ENCODE measurements at places on chromosomes 2 and 18.

- no peak for DNase-seq
Measured at GRCh38 chr2:85179541-85179940, 46.3 kb downstream of the TCF7L1 start.

DNA sequence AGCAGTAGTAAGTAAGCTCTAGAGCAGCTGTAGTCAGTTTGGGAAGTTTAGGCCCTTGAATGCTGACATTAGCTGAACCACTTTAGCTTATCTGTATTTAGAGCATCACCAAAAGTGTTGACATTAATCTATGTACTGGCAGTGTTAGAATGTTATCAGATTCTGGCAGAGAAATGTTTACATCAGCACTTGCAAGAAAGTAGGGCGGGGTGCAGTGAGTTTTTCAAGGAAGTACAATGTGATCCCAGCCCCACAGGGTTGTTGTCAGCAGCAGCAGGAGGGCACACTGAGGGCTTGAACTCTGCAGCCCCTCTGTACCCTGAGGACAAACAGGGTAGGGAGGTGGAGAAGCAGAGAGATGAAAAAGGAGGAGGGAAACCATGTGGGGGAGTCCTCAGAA lies 35.5 kb upstream of the RMP24 start:
- DNase-seq = no peak

GRCh38 chr2:219886615-219887014 lies 259.2 kb downstream of the SLC4A3 start:
- no peak for DNase-seq

GRCh38 chr18:25425024-25425423 lies 73.1 kb upstream of the ZNF521 start:
- DNase-seq = no peak

DNA sequence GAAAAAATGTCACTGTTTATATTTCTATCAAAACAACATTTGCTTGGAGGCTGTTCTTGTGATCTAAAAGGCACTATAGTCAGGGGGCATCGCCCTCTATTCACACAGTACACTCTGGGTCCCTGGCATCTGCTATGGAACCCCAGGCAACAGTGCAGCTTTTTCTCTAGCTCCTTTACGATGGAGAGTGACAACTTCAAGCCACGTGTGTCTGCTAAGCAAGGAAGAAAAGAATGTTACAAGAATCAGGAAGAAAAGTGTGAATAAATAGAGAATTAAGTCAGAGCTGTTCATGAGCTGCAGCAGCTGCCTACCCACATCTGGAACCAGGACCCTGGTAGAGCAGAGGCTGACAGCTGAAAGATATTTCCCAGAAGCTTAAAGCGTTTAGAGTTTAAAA lies 11.2 kb downstream of the RND3 start:
- no peak for DNase-seq

- no peak for DNase-seq
Measured at GRCh38 chr2:230758566-230759480, 46.2 kb downstream of the CAB39 start.

GRCh38 chr2:47984041-47984440 lies 77.7 kb upstream of the FBXO11 start:
- no peak for DNase-seq

DNA sequence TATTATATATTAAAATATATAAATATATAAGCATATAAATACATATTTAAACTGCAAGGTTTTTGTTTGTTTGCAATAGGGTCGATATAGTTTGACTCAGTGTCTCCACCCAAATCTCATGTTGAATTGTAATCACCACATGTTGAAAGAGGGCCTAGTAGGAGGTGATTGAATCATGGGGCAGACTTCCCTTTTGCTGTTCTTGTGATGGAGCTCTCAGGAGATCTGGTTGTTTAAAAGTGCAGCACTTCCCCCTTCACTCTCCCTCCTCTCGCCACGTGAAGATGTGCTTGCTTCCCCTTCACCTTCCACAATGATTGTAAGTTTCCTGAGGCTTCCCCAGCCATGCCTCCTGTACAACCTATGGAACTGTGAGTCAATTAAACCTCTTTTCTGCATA lies 2137.3 kb upstream of the CELF4 start:
- no peak for DNase-seq

- DNase-seq = no peak
Measured at GRCh38 chr2:46342566-46343315, 45.5 kb downstream of the EPAS1 start.

DNA sequence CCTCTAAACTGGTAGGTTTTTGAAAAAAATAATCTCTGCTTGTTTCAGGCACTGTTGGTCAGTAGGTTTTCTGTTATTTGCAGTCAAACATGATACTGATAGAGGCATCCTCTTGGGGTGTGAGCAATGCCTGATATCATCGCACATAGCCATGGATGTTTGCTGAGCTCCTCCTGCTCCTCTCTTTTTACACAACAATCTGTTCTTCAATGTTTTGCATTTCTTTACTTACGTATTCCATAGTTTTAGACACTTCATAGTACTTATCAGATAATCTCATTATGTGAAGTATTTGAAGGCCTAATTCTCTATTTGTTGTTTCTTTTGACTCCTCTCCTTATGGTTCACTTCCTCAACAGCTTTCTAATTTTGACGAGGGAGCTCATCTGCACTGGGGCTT lies 23.0 kb upstream of the HS6ST1 start:
- DNase-seq = no peak

- DNase-seq = no peak
Measured at GRCh38 chr18:62881509-62882016, 166.2 kb downstream of the PHLPP1 start.

- DNase-seq = no peak
Measured at GRCh38 chr2:168645696-168646338, 156.6 kb upstream of the NOSTRIN start.

DNA sequence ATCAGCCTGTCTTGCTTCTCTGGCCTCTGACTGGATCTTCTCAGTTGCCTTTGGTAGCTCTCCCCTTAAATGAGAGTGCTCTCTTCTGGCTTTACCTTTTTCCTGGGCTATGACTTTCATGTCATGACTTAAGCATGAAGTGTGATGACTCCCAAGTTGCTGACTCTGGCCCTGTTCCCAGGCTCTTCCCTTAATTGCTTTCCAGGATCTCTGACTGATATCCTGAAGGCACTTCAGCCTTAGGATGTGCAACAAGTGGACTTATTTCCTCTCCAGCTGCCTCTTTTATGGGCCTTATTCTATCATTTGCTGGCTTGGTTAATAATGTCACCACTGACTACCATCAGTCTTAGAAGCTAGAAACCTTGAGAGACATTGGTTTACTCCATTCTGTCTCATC lies 17.4 kb downstream of the SEMA4F start:
- no peak for DNase-seq

- no peak for DNase-seq
Measured at GRCh38 chr2:176239031-176239430, 30.2 kb upstream of the MTX2 start.

GRCh38 chr2:220961143-220961860 lies 610.8 kb downstream of the EPHA4 start:
- no peak for DNase-seq

GRCh38 chr18:9898792-9899549 lies 13.2 kb downstream of the TXNDC2 start:
- DNase-seq = no peak

DNA sequence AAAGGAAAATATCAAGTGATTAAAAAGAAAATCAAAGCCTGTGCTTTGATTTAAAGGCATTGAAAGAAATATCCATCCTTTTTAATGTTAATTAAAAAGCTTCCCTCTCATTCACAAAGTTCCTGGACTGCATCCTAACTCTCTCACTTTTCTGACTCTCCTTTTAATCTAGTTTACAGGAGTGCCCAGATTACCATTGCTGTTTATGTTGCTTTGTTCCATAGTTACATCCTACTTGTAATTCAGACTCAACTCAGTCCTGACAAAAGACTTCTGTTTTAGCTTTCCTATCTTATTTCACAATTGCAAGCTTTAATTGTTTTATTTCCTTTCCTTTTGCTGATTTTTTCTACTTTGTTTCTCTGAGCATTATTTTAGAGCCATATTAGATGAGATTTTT lies 160.7 kb upstream of the DTNA start:
- DNase-seq = no peak

- DNase-seq = no peak
Measured at GRCh38 chr2:118055512-118056164, 32.6 kb upstream of the INSIG2 start.

DNA sequence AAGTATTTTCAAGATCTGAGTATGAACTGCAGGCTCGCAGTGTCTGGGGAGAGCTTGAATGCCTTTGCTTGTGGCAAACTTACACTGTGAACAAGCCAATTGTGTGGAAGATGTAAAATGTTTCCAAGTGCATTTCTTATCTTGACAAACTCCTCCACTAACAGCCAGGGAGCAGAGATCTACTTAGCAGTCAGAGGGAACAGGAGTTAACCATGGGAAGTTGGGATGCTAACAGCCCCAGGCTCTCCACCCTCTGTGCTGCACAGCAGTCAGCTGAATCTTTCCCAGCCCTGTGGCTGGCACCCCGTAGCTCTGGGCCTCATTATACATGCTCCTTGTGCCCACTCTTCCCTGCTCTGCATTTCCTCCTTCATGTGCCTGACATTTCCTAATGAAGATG lies 450.2 kb downstream of the TSN start:
- DNase-seq = no peak

DNA sequence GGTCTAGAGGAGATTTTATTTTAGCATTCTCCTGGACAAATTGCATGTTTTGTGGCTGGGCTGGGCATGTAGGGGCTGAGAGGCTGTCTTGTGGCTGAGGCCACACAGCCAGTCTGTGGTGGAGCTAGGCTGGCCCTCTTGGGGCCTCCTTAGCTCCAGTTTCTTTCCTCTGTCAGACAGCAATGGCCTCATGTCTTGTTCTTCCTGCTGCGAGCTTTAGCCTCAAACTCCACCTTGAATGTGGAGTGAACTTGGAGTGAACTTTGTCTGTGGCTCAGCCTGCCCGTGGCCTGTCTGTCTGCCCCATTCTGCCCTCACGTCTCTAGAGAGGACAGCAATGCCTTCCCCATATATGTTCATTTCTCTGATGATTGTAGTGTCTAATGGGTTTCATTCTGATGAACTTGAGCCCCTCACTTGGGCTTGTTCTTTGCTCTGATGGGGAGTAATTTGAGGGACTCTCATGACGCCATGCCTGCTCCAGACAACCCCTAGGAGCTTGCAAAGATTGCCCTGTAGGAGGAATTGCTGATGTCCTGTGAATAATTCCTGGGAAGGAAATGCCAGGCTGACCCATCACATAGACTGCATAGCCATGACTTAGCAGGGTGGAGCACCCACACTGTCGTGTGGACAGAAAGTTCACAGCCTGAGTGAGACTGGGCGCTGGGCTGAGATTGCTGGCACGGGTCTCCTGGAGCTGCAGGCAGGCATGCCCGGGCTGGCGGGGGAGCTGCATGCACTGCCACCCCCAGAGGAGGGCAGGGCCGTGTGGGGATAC lies 42.6 kb downstream of the ASAP2 start:
- no peak for DNase-seq

- DNase-seq = no peak
Measured at GRCh38 chr2:37664231-37664643, 7.2 kb downstream of the CDC42EP3 start.

DNA sequence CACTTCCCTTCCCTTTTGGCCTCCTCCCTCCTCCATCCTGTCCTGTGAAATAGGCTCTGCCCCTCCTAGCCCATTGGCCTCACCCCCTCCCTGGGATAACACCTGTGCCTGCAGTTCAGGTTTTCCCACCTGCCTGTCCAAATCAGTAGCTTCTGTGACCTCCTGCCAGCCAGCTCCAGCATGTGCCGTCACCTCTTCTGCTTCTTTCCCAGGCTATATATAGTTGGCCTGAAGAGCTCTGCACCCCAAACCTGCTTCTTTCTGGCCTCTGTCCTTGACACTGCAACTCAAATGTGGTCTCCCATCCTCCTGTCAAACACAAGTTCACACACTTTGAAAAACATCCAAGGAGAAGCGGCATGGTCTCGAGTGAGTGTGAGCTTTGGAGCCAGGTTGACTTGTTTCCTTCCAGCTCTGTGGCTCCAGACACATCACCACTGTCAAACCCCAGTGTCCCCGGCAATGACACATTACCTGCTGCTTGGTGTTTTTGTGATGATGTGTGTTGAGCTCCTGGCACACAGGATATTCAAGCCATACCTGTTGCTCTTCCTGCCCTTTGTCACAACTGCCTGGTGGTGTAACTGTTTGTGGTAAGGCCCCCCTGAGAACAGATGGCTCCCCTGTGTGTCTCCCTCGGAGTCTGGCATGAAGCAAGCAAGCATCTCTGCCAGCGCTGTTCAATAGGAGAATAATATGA lies 143.6 kb upstream of the DAPL1 start:
- no peak for DNase-seq

- no peak for DNase-seq
Measured at GRCh38 chr2:67054728-67055127, 342.4 kb upstream of the ETAA1 start.
